ENCODE measurements at places on chromosomes 3 and 15. TPM values are rescaled to one million over a fixed set of nuclear protein-coding genes. Genes with fewer than 3 reads are reported as not detected.

The MCF2L2 gene
- total RNA-seq: 0.24 TPM

The SUSD5 gene
- total RNA-seq: 4.0 TPM

The PLA2G4F gene
- total RNA-seq: not detected

The SAMD7 gene
- total RNA-seq: not detected

The CDCP1 gene
- 8.1 TPM for total RNA-seq

The LRRC3B gene
- total RNA-seq: not detected

The SLC2A2 gene
- not detected for total RNA-seq

The TGM5 gene
- not detected for total RNA-seq

The ATRIP gene
- 10.3 TPM for total RNA-seq

The GABRG3 gene
- not detected for total RNA-seq

The TRPM1 gene
- not detected for total RNA-seq

The KCNAB1 gene
- not detected for total RNA-seq

The MYLK gene
- total RNA-seq: 16.7 TPM

The SCG5 gene
- 1.9 TPM for total RNA-seq

The TOPAZ1 gene
- total RNA-seq: not detected

The EFL1 gene
- total RNA-seq: 24.3 TPM

The FBXW12 gene
- total RNA-seq: not detected

The SLC24A1 gene
- 3.8 TPM for total RNA-seq

The PRICKLE2 gene
- total RNA-seq: 2.8 TPM

The GNAT1 gene
- not detected for total RNA-seq

The SLCO2A1 gene
- 0.02 TPM for total RNA-seq

The TRPM7 gene
- 23.7 TPM for total RNA-seq

The GOLGA8Q gene
- total RNA-seq: 0.22 TPM

The FOXL2NB gene
- total RNA-seq: 0.81 TPM

Measured in A549 treated with Mapracorat at 1 μM for 4 hours (cell line).